Epithelial cell of prostate (primary cell): ENCODE measurements at places on chromosomes 7 and 10.

- no peak for DNase-seq
Measured at GRCh38 chr10:79579361-79579760, 19.2 kb upstream of the SFTPA2 start.

DNA sequence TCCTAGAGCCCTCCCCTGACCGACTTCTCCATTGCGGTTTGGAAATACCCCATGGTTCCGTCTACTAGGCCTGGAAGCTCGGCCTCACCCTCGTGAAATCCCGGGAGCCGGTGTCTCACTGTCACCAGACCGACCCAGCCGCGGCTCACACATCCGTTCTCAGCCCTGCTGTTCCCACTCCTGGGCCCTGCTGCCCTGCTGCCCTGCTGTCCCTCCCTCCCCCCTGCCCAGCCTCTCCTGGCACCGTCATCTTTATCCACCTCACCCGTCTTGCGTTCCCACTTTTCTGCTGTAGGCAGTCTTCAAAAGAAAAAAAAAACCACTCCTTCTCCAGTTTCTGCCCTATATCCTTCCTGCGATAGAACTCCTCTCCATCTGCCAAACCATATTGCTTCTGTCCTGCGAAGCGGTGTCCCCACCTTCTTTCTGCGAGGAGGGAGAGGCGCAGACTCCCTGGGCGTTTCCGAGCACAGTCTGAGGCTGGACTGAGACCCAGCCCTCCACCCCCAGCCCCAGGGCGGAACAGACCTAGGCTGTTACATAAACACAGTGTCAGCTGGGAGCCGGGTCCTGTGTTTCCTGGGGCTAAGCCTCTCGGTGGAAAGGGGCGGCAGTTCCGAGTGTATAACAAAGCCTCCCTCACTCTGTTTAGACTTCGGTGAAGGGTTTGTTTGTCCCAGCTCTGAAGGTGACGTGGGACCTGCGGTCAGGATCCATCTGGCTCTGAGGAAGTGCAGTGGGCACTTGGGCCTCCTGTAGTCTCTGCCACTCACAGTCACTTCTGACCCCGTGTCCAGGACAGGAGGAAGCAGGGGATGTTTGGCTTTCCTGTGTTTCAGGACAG lies 2.8 kb downstream of the AGAP3 start:
- DNase-seq, result no peak

GRCh38 chr10:44853148-44853734 lies 57.9 kb upstream of the TMEM72 start:
- DNase-seq, result no peak

- DNase-seq, result no peak
Measured at GRCh38 chr7:47956220-47956619, 8.0 kb upstream of the PKD1L1 start.

GRCh38 chr10:1063232-1063865 lies 7.2 kb downstream of the WDR37 start:
- DNase-seq, result no peak

DNA sequence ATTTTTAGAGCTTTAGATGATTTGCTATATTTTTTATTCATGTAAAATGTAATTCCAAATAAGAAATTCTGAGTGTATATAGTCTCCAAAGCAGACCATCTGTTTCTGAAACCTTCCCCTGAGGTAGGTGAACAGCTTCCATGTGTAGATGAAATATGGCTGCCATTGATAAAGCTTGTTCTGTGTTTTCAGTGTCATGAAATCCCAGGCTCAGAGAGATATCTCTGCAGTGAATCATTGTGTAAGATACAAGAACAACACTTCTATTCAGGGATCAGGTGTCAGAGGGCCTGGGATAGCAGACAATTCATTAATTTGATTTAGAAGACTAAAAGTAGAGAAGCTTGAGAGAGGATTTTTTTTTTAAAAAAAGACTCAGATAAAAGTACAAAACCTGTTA lies 29.1 kb downstream of the ACTA2 start:
- DNase-seq, result no peak

DNA sequence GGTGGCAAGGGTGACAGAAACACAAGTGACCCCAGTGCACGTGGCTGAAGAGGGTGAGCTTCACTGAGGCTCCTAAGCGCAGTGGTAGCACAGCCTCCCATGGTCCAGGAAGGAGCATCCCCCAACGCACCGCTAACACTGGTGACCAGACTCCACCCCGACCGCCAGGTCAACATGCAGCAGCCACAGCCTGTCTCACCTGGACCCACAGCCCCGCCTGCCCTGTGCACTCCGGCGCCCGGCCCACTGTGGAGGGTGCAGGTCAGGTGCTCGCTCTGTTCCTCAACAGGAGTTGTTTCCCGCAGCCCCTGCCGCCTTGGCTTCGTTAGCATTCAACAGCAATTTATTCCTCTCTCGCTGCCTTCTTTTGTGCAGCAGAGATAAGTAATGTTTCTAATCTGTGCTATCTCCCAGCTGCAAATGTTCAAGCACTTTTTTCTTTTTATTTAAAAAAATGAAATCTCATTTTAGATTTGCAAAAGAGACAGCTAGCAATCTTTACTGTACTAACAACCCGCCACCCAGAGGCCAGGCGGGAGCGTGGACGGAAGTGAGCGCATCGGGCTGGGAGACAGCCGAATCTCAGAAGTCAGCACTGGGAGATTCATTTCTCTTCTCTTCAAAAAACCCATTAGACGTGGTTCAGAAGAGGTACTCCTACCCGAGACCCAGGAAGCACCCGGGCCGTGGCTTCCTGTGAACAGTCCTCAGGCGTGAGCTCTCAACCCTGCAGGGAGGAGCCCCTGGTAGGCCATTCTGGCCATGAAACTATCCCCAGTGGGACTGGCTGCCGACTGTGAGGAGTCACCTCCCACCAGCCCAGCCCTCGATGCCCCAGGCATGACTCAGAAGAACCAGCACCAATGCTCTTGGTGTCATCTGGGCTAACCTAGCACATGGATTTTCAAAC lies 133.4 kb downstream of the MAD1L1 start:
- no peak for DNase-seq

DNA sequence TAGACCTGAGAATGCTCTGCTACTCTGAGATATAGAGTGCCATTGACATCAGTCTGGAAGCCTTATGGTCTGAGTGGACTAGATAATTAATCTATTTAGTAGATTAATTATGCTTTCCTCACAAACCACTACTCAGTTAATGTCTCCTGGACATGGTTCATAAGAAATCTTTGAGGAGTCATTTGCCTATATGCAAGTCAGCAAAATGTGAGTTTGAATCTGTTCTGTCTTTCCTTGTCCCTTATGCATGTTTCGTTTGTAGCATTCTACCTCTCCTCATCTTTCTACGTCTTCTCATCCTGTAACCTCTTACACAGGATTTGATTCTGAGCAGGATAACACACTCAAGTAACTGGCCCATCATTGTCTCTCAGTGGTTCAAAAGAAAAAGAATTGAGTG lies 735.4 kb upstream of the LRRTM3 start:
- DNase-seq, result no peak

DNA sequence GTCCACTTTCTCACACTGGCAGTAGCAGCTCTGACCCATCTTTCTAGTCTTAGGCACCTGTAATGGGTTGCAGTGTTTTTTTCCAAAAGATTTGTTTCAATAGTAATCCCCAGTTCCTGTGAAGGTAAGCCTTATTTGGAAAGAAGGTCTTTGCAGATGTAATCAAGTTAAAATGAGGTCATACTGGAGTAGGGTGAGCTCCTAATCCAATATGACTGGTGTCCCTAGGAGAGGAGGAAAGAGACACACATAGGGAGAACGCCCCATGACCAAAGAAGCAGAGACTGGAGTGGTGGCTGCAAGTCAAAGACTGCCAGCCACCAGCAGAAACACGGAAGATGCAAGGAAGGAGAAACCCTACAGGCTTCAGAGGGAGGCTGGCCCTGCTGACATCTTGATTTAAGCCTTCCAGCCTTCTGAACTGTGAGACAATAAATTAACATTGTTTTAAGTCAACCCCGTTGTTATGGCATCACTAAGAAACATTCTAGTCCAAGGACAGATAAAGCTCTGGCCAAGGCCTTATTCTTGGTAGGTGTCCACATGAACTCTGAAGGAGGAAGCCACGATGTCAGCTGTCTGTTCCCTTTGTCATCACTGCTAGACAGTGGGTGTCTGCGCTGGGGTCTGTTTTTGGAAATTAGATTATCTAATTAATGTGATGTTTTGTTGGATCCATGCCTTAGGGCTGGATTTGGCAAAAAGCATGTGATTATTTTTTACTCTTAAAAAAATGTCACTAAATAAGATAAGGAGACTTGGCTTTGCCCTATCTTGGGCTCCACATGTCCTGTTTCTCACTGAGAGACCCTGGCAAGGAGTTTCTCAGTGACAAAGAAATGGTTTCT lies 214.9 kb downstream of the KCNMA1 start:
- no peak for DNase-seq

DNA sequence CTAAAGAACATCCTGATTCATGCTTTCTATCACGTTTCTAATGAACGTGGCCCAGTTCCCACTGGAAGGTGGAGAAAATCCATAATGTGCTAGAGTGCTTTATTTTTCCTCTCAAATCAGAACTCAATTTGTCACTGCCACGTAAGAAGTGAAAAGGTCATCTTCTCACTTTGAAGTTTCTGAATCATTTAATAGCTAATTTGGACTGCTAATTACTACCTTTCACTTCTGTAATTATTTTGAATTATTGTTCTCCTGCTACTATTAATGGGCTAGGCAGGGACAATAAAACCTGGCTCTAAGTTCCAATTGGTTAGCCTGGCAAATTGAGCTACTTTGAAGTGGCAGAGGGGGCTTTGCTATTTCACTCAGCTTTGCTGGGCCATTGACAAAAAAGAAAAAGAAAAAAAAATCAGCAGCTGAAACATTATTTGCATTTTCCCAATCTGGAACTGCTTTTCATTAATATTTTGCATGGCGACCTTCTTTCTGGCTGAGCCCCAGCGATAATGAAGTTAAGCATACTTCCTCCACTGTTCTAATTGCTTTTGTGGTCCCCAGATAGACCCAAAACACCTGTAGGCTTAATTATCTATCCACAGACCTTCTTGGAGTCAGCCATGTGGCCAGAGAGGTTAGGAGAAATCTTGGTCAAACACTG lies 264.2 kb downstream of the SEC23IP start:
- no peak for DNase-seq

GRCh38 chr10:74008212-74008731 lies 10.4 kb downstream of the VCL start:
- no peak for DNase-seq

DNA sequence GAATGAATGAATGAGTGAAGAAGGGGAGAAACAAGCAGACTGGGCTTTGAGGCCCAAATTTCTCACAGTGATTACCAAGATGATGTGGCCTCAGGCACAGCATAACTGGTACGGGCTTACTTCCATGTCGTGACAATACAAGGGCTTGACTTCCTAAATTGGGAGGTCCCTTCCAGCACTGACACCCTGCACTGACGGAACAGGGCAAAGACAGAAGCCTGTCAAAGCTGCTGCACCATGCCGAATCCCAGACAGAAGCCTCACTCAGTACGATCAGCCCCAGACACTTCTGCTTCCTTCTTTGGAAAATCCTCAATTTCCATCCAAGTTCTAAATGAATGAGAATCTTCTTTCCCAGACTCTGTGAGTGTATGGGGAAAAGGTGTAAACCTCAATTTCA lies 51.9 kb downstream of the GNA12 start:
- no peak for DNase-seq

GRCh38 chr7:18577096-18577771 lies 81.7 kb downstream of the HDAC9 start:
- no peak for DNase-seq

- DNase-seq, result no peak
Measured at GRCh38 chr10:97781618-97782331, 10.0 kb upstream of the SFRP5 start.

DNA sequence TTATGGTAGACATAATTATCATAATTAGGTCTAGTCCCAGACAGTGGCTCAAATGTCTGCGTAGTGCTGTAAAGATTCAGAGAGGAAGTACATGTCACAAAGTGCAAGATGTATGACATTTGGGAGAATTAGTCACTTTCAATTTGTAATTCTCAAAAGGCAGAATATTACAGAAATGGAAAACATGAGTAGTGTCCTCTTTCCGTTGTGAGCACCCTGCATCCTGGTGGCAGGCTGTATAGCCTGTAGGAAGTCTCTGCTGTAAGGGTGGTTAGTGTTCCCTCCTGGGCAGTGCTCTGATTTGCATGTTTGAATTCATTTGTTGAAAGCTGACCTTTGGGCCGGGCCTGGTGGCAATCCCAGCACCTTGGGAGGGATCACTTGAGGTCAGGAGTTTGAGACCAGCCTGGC lies 17.0 kb downstream of the CDK14 start:
- no peak for DNase-seq

GRCh38 chr7:43076189-43076605 lies 36.2 kb upstream of the HECW1 start:
- DNase-seq, result peak; percentile 0

GRCh38 chr10:49534670-49535381 lies 4.1 kb downstream of the ERCC6 start:
- DNase-seq, result no peak

DNA sequence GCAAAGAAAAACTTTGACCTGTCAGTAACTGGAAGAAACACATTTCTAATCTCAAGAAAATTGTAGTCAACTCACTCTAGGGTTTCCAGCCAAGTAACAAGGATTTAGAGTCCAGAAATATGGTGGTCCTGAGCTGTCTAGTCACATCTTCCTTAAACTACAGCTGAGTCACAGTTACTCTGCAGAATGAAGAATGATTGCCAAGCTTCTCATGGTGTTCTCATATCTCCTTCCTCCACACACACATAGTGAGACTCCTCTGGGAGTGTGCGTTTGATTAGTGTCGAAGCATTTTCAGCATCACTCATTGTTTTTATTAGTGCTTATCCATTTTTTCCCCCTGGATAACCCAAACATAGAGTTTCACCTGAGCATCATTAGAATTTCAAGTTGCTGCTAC lies 93.1 kb upstream of the CXCL12 start:
- no peak for DNase-seq

GRCh38 chr7:141122736-141123135 lies 48.9 kb downstream of the TMEM178B start:
- no peak for DNase-seq

DNA sequence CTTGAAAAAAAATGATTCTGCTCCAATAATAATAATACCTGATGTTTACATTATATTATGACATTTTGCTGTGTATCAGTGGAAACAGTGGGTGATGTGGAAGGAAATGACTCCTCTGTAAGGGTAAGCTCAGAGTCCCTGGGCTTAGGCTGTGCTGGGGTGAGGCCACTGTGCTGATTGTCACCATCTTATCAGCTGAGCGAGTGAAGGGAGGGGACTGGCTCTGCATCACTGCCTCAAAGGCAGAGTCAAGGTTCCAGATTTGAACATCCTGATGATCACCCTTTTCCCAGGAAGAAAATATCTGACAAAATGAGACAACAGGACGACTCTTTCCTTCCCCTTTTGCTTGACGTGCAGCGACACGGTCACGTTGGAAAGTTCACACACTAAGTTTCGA lies 24.0 kb upstream of the HABP2 start:
- DNase-seq, result no peak

DNA sequence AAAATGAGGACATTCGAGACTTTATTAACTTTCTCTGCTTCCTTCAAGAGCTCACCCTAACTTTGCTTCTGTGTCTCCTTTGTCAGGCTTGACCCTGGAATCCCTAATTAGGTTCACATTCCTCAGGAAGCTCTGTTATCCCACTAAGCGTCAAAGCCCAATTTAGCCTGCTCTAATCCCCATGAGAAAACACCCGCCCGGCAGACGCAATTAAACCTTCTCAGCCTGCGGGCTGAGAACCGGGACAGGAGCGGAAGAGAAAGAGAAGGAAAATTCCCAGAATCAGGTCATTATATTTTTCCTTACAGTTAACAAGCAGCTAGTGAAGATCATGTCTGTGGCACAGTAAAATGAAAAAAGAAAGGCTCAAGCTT lies 93.0 kb downstream of the TNS3 start:
- DNase-seq, result no peak
